ENCODE measurements at places on chromosomes 3 and 15.

- no peak for DNase-seq
Measured at GRCh38 chr3:6491768-6492167, 369.1 kb upstream of the GRM7 start.

DNA sequence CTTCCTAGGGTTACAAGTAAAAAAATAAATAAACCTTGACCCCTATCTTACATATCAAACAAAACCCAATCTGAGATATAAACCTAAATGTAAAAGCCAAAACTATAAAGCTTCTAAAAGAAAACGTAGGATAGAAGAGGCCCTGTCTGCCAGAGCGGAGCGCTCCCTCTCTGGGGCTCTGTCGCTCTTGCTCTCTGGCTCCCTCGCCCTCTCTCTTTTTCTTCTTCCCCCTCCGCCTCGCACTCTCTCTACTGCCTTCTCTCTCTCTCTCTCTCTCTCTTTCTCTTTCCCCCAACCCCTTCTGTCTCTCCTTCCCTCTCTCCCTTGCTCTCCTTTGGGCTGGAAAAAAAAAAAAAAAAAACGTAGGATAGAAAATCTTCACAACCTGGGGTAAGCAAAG lies 21.6 kb downstream of the RYK start:
- no peak for DNase-seq

DNA sequence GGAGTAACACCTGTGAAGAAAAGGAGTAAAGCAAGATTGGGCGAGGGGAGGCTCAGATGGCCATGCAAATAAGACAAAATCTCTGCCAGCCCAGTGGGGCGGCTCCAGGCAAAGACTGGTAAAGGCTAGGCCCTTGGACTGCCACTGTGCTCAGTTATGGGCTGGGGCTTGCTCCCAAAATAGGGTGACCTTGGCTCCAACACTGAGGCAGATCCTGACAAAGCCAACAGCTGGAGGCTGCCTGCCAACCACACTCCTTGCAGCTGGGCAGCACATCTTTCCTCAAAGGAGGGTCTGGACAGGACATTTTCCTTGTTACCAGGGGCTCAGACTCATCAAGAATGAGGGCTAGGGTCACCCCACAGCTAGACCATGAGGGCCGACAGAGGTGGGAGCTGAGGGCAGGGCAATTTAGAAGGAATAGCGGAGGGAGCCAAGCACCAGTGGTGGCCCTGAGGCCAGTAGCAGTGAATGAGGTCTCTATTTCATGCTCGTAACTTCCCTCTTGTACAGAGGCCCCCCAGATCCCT lies 86.1 kb downstream of the CHRD start:
- no peak for DNase-seq

- no peak for DNase-seq
Measured at GRCh38 chr3:71080517-71081083, 502.9 kb downstream of the FOXP1 start.

DNA sequence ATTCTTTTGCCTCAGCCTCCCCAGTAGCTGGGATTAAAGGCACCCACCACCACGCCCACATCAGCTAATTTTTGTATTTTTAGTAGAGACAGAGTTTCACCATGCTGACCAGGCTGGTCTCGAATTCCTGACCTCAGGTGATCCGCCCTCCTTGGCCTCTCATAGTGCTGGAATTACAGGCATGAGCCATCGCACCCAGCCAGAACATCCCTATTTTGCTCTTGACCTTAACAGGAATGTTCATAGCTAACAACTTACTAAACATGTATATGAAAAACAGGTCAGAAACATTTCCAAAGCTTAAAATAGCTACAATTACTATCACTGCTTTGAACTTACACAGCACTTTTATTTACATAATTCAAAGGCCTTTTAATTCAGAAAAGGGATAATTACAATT lies 33.7 kb downstream of the UQCC5 start:
- DNase-seq: no peak

GRCh38 chr3:59084583-59084982 lies 34.8 kb upstream of the CFAP20DC start:
- DNase-seq: no peak

DNA sequence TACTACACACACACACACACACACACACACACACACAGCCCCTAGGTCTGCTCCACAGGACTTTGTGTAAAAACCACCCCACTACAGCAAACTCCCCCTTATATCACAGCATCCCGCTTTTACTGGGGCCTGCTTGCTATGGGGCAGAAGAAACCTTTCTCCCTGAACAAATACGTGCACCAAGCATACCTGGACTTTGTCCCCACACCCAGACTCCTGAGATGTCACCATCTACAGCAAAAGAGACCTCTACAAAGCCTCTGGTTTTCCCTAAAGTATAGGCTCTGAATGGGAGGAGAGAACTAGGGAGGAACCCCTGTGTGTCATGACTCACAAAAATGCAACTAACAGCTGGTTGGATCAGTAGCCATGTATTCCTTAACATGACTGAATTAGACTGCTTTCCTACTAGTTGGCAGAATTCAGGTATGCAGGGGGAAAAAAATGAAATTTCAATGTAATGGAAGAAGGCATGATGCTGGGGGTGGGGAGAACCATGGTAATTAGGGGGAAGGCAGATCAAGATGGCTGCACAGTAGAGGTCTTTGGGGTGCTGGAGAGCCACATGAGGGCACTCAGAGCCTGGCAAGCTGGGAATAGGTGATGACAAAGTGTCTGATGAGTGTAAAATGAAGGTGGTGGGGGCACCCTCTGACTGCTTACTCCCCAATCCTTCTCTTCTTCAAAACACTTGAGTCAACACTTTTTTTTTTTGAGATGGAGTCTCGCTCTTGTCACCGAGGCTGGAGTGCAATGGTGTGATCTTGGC lies 45.9 kb downstream of the DAPK2 start:
- DNase-seq: no peak

GRCh38 chr15:91258415-91258759 lies 158.3 kb downstream of the SV2B start:
- DNase-seq: no peak

DNA sequence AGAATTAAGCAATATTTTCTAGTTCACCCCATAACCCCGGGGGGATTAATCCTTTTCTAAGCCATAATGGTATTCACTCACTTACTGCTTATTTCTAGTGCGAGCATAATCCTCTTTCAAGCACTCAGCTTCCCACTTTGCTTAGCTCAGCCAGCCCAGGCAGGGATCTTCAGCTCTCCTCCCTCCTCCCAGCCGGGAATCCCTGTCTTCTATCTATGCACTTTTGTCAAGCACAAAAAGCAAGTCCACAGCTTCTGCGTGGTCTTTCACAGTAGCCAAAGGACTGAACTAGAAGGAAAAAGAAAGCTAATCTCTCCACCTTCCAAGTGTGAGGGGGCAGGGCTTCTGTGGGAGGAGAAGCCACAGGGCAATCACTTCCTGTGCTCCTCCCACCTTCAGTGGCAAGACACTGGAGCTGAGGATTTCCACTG lies 62.8 kb downstream of the PEX5L start:
- no peak for DNase-seq

- DNase-seq: no peak
Measured at GRCh38 chr3:22846566-22846965, 356.6 kb upstream of the UBE2E2 start.

DNA sequence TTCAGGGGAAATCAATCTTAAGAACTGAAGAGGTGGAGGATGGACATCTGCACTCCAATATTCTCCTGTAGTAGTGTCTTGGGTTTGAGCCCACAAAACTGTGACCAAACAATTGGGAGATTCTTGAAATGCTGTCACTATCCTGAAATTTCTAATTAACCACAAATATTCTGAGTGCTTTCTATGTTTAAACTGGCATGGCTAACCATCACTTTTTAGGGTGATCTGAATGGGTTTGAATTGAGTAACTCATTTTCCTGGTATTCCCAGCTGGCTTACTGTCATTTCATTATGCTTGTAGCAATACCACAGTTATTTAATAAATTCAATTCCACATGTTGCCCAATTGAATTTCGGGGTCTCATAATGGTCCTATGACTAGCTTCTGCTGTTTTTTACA lies 216.9 kb upstream of the DCBLD2 start:
- no peak for DNase-seq

- DNase-seq: no peak
Measured at GRCh38 chr3:177195242-177195991, 1.9 kb downstream of the TBL1XR1 start.

DNA sequence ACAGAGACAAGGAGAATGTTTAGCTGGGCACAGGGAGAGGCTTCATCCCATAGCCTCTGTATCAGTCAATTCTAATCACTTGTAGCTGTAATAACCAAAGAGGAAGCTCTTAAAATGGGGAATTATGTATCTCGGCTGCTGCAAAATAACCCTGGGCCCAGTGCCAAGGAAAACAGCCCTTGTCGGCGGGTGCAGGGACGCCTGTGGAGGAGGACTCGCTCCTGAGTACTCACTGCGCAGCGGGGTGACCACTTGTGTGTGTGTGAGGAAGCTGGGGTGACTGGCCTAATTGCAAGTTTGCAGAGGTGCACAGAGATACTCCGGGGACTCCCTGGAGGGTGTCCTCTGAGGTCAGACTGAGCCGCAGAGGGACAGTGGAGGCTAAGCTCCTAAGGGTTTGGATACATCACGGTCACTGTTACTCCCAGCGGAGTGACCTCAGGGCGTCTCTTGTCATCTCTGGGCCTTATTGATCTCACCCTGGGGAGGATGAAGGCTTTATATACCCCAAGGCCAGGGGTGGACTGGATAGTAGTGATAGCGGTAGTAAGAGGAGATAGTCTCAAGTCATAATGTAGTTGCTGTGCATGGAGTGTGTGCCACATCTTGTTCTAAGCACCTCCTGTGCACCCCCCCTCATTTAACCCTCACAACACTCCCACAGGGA lies 37.2 kb downstream of the SLC6A6 start:
- DNase-seq: peak; percentile 83

DNA sequence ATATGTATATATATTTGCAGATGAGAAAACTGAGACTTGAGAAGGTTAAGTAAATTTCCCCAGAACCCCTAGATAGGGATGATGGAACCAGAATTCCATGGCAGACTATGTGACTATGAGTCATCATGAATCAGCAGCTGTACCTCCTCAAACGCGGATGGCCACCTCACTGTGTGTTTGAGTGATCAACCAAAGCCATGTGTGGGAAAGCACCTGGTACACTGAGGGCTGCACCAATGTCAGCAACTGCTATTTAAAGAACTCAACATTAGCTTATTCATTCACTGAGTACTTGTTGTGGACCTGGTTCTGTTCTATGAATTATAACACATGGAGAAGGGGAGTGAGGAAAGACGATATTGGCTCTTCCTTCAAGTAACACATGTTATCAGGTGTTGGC lies 377.0 kb downstream of the GAP43 start:
- no peak for DNase-seq

DNA sequence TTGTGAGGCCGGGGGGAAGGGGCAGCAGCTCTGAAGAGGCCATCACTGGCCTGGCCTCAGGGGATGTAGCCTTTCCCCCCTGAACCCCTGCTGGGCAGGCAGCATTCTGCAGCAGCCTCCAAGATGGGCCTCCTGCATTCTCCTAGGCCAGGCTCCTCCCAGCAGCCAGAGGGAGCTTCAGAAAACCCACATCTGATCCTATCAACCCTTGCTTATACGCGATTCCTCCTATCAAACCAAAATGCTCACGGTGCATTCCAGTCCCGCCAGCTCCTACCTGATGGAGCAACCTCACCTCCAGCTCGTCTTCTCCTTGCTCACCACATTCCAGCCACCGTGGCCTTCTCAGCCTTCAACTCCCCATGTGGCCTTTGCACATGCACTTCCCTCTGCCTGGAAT lies 85.7 kb downstream of the MEGF11 start:
- DNase-seq: no peak

GRCh38 chr3:113736548-113737089 lies 9.4 kb downstream of the NAA50 start:
- DNase-seq: no peak

- no peak for DNase-seq
Measured at GRCh38 chr3:62631488-62631887, 243.7 kb downstream of the CADPS start.

DNA sequence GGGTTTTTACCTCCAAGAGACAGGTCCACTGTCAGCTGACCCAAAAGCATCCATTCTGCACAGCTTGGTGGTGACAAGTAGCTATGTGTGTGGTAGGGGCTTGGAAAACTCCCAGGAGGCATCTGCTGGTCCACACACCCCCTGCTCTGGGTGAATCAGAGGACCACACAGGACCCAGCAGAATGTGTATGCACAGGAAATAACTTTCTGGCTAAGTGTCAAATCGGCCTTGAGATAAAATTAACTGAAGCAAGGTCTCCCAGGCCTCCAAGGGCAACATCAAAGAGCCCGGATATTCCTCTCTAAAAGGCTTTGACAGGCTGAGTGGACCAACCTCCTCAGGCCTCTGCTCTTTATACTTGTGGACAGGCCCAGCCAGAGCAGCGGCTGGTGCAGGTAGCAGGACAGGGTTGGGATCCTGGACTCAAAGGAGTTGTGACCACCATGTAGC lies 66.5 kb downstream of the CTNNB1 start:
- no peak for DNase-seq

DNA sequence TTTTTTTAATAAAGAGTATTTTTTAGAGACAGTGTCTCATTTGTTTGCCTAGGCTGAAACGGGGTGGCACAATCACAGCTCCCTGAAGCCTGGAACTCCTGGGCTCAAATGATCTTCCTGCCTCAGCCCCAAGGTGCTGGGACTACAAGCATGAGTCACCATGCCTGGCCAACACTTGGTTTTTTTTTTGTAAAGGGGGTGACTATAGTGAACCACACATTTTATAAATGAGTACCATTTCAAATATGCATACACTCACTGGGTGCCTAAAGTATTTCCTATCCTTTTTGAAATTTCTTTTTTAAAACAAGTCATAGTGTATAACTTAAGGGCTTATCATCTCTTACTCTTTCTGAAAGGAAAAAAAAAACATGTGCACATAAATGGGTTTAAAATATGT lies 325.2 kb upstream of the MEIS2 start:
- no peak for DNase-seq

- no peak for DNase-seq
Measured at GRCh38 chr3:127103080-127103479, 89.9 kb upstream of the PRR23E start.

GRCh38 chr3:12893852-12894251 lies 52.5 kb upstream of the RPL32 start:
- DNase-seq: no peak

- DNase-seq: no peak
Measured at GRCh38 chr3:120102232-120102631, 8.0 kb upstream of the GSK3B start.

GRCh38 chr3:102586485-102586884 lies 151.7 kb downstream of the ZPLD1 start:
- DNase-seq: no peak

DNA sequence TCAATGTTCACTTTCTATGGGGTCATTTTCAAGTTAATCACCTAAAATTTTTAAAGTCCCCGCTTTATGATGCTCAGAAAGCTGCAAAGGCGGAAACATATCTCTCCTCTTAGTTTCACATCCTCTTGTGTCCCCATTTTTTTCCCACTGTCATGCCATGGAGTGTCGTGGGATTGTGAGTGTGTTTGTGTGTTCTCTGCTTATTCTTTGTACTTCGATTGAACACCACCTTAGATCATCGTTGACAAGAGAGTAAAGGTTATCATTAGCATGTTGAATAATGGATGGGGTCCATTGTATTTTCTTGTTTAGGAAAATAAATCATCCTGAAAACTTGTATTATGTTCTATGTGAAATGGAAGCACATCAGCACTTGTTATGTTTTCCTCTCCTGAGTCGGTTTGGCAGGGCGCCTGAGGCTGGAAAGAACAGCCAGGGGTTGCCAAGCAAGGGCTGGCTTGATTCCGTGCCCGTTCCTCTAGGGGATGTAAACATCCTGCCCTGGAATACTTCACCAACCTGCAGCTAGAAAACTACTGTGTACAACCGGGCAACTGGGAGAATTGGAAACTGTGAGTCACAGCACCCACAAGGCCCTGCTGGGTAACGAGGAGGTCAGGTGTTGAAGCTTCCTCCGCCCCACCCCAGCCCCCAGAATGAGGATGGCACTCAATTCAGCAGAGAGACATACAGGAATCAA lies 67.2 kb downstream of the EIF4E3 start:
- DNase-seq: peak; percentile 81

Measured in left ventricle myocardium inferior (tissue), 1 donor.